ENCODE measurements at places on chromosomes 6 and 20.

DNA sequence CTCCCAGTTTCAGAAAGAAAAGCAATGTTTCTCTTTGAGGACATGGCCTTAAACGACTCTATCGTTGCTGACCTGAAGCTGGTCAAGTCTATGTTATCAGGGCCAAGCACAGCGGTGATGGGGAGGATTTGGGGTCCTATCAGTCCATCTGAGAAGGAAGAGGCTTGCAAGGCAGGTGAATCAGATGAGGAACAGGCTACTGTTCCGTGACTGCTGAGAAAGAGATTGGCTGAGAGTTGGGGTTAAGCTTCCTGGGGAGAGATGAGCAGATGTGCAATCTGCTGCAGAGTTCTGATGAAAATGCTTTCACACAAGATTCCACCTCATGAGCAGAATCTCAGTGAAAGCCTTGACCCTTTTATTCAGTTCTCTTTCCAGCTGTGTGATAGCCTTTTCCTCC, 168.3 kb upstream of the STMND1 start:
- no peak for DNase-seq

DNA sequence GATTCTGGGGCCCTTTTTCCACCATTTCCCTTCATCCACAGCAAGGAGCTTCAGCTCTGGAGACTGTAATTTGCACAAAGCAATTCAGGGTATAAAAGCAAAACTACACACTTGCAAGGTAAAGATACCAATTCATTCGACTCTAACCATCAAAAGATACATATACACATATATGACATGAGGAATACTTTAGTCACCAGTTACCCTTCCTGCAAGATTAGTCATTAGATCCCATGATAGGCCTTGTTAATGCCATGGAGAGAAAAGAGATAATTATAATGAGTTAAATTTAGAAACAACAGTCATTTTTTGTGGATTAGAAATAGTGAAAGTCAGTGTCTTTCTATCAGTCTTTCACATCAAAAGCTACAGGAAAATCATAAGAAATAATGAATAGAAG, 204.2 kb downstream of the KCNQ5 start:
- DNase-seq = no peak

DNA sequence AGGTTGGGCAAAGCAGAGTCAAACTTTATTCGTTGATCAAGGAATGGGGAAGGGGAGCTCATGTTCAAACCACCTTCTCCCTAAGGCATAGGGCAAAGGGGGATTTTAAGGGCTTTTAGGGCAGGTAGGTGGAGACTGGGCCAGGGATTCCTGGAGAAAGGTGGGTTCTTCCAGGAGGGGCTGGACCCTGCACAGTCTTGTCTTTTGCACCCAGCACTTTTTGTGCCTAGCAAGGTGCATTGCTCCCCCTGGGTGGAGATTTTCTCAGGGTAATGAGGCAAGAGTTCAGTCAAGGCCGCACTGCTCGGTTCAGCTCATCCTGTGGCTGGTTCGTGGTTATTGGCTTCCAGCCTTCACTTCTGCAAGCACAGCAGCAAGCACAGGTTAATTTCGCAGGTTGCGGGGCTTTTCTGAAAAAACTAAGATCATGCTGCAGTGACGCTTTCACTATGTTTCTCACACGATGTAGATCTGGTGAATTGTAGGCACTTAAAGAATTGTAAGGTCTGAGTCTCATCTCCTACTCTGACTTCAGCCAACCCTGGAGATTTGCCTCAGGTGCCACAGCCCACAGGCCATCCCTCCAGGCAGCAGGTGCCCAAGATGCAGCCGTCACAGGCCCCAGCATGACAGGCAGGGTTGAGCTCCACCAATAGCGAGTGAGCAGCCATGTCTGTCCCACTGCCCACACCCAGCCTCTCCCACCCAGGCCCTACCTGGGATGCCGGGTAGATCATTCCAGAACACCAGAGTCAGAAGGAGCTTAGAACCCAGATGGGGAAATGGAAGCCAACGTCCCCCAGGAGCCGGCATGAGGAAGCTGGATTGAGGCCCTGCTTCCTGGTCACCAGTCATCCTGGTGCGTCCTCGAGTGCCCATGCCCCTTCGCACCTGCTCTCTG, 37.1 kb downstream of the SUN5 start:
- peak; percentile 65 for DNase-seq

GRCh38 chr6:129902681-129903080, 41.6 kb upstream of the TMEM244 start:
- no peak for DNase-seq

- DNase-seq = no peak
Observed at GRCh38 chr6:133802861-133803260, 86.1 kb upstream of the TCF21 start.

- no peak for DNase-seq
Observed at GRCh38 chr20:10253780-10254179, 35.1 kb downstream of the SNAP25 start.

DNA sequence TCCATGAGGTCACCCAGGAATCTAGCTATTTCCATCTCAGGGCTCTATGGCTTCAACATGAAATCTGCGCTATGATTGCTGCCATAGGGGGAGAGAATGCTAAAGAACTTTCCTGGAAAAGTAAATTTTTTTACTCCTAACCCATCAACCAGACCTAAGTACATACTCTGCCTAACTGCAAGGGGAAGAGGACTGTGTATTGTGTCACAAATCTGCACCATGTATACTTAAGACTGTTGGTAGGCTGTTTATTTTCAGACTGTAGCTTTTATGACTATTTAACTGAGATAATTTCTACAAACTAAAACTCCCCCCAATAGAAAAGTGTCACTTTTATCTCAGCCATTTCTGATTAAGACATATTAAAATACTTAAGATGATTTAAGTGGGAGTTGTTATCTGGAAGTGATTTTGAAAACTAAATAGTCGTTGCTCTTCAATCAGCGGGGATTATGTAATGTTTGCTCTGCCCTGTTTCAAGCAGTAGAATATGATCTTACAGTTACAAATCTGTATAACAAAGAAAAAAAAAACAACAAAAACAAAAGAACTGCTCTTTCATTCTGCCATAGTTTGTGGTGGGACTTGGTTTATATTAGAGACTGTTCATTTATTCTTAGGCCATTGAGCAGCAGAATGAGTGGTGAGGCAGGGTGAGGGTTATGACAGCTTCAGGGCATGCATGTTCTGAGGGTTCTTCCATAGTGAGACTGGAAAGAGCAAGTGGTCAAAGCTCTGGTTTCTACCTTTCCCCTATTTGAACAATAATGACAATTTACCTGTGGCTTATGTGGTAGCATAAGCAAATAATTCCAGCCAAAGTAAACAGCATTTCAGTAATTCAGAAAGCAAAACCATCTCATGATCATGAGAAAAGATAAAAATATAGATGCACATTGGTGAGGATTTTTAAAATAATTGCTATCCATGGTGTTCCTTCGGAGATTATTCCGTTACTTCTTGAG, 126.3 kb upstream of the CEP162 start:
- DNase-seq = no peak

DNA sequence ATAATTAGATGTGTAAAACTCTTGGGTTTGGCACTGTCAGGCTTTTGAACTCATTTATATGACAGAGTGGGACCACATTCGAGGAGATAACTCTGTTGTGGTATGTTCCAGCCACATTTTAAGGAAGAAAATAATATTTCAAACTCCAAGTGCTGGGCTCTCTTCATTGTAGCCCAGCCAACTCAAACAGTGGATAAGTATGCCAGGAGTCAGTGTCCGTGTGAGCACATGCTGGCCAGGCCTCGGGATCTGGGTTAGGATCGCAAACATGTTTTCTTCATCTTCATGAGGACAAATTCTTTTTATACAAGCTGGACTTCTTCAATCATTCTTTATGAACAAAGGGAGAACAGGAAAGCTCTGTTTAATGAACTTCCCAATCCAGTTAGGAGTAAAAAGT, 497.5 kb downstream of the MAFB start:
- no peak for DNase-seq

- no peak for DNase-seq
Observed at GRCh38 chr6:4426968-4427367, 291.6 kb upstream of the ECI2 start.

DNA sequence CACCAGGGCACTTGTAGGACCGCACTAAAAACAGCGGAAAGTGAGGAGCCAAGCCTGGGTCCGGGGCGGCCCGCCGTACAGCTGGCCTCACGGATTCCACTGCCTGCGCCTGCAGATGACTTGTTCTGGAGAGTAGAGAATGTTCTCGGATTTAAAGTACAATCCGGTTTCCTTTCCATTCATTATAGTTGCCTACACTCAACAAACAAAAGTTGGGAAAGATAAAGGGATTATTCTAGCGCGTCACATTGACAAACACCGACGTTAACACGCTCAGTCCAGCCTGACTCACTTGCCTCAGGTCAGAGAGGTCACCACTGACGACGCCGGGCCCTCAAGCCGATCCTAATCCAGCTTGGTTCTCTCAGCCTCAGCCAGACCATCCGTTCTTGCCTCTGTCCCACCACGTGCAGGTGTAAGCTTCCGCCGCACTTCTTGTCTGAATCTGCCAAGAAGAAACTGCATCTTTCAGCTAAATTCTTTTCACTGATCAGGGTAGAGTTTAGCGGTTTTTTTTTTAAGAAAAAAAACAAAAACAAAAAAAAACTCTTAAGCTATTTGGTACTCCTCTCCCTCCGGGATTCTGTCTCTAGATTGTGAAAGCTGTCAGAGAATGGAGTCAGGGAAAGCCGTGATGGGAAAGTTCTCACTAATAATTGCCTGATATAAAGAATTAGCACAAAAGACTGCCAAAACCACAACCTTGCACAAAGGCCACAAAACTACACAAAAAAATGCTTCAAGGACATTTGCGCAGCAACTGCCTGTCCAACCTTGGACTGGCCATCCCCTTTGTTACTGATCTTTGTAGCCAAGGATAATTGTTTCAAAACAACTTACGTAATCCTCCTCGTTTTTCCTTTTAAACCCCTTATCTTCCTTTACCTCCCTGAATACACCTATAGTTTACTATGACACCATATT, 1.1 kb upstream of the PHF10 start:
- peak; percentile 56 for DNase-seq

GRCh38 chr20:35465976-35466375, 10.6 kb downstream of the CEP250 start:
- no peak for DNase-seq
